ENCODE measurements at places on chromosomes 12 and 14.

GRCh38 chr12:90839346-90839745, 115.6 kb downstream of the CCER1 start:
- DNase-seq: no peak

GRCh38 chr12:54358191-54358944, 5.9 kb downstream of the GPR84 start:
- DNase-seq: no peak

GRCh38 chr14:67239582-67239981, 1.7 kb upstream of the PALS1 start:
- DNase-seq: no peak

DNA sequence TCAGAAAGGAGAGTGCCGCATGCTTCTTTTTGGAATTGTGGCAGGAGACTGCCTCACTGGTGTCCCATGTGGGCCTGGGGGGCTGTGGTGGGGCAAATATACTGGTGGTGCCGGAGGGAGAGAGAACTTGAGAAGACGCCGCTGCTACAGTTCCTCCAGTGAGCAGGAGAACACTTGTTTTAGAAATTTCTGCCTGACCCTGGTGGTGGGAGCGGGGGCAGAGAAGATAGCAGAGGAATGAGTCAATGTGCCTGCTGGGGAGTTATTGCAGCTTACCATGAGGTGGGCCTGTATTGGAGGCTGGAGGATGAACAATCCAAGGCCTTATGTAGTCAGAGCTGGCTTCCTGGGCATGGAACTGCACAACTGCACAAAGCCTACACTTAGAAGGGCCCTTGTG, 211.8 kb downstream of the SNAPC1 start:
- DNase-seq: no peak

All from memory B cell (primary cell).